ENCODE measurements at places on chromosomes 1 and 21.

- DNase-seq = no peak
Measured at GRCh38 chr1:40161888-40162397, 756 bp downstream of the RLF start.

GRCh38 chr21:34313116-34313515 lies 50.7 kb upstream of the KCNE2 start:
- no peak for DNase-seq

- no peak for DNase-seq
Measured at GRCh38 chr1:33792216-33792615, 71.7 kb upstream of the HMGB4 start.

- no peak for DNase-seq
Measured at GRCh38 chr21:44390886-44391285, 37.5 kb downstream of the TRPM2 start.

DNA sequence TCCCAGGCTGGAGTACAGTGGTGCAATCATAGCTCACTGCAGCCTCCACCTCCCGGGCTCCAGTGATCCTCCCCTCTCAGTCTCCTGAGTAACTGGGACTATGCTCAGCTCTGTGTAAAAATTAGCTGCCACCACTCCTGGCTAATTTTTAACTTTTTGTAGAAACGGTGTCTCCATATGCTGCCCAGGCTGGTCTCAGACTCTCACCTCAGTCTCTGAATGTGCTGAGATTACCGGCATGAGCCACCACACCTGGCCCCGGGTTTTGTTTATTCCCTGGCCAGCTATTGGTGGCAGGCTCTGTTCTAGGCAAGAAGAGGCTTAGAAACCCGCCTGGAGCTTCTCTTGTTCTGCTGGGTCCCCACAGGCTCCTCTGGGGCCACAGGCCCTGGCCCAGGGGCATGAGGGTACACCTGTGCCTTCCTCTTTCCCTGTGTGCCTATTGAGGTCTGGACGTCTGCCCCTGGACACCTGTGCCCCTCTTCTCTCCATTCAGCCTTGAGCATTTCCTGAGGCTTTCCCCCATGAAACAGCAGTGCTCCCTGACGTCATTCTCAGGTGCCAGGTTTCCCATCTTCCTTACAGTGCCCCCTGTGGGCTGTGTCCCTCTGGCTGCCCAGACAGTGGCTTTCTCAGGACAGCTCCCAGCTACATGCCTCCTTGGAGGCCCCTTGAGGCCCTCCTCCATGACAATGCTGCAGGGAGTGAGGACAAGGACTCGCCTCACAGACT lies 57.5 kb downstream of the PCP4 start:
- DNase-seq = no peak

DNA sequence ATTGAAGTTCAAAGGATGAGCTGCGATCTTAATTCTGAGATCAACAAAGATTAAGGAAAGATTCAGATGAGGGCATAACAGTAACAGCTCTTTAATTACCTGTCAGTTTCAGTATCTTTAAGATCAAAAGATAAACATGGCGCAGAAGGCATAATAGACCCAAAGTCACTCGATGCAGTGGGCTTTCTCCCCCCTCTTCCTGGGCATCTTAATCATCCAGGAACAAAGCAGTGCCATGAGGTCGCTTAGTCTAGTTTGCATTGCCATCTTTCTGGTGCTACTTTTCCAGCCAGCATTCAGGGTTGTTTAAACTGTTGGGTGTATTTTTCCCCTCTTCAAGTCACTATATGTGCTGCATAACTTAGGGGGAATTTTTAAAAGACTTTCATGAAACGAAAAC lies 72.3 kb downstream of the HUNK start:
- no peak for DNase-seq

DNA sequence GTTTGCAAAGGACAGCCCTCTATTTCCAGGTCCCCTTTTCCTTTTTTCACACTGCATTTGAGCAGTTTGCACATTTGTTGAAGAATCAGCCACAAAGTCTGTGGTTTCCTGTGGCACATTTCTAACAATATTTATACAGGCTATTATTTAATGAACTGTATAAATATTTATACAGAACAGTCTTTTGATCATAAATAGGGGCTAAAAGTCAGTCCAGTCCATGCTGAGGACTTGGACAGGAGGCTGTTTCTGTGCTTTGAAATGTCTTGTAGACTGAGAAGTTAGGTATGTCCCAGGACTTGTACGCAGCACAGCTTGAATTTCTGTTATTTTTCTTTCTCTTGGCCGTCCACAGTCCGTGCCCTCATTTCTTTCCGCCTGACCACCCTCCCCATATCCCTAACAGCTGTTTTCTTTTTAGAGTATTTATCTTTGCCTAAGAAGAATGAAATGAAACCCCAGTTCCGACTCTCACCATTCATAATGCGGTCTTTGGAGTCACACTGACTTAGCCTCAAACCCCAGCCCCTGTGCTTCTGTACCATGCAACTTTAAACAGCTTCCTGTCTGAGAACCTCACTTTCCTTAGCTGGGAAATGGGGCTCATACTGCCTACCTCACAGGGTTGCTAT lies 19.7 kb downstream of the FGGY start:
- DNase-seq = no peak

DNA sequence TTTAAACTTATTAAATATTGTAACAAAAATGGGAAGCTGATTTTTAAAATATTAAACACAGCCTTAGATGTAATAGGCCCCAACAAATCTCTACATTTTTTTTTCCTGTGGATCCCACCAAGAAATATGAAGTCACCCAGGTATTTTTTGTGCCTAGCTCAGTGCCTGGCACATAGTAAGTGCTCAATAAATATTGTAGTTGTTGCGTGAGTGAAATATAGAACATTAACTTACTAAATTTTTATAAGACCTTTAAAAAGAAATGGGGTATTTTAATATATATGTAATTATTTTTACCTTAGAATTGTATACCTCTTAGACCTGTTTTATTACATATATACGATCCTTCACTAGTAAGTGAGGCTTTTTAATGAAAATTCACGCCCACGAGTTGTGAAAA lies 569 bp upstream of the DNAH14 start:
- no peak for DNase-seq

DNA sequence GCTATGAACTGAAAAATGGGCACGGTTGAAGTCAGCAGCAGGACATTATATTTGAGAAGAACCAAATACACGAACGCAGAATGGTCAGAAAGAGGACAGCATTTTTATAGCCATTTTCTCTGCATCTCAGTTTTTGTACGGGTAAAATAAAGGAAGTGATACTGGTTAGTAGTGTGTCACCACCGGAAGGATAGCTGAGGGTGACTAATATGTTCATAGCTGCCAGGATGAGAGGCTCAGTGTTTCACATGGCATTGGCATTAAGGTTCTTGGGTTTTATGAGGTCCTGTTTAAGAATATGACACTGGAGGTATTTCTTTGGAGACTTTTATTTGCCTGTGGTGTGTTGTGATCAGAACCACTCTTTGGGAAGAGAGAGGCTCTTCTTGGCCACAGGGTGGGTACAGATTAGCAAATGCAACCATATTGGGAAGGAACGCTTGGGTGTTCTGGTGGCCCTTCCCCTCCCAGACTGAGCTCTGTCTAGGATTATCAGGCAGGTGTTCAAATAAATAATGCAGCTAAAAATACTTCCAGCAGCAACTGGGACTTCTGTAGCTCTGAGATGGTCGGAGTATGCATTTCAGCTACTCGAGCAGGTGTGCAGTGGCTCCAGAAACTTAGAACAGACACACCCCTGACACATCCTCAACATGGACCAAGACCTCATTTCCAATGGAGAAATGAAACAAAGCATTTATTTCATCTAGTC lies 158.2 kb downstream of the PBX1 start:
- peak; percentile 4 for DNase-seq

DNA sequence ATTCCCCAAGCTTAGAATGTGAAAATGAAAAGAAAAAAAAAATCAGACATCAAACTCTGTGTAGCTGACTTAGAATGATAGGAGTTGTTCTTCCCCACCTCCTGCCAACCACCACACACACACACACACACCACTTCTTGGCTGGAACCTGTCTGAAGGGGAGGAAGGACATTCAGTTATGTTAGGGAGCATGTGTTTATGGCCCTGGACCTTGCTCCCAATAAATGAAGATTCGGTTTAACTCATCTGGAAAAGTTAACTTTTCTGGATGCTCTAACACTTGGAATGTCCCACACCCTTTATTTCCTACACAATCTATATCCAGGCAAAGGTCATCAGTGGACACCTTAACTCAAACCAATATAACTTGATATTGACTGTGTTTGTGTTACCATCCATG lies 112.4 kb downstream of the DAB1 start:
- DNase-seq = no peak

DNA sequence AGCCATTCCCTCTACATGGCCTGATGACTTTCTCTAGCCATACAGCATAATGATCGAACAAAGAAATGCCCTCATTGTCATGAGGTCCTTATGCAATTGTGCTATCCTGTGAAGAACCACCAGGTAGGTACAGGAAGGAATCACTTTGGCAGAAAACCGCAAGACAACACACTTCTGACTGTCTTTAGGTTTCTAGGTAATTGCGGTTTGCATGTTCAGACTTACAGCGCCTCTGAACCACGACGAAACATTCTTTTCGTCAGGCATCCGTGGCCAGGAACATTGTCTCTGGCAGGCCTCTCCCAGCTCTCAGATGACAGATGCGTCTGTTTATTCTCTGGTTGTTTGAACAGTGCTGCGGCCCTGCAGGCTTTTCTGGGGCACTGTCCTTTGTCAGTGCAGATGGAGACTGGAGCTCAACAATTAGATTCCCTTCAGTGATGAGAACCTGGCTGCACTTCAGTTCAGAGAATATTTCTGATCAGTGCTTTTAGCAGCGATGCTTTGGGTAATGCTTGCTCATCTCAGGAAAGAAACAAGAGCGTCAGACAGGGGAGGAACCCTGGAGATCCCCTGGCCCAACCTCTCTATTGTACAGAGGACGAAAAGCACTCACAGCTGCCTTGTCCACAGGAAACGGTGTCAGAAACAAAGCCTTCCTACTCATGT lies 63.4 kb downstream of the B3GALT5 start:
- no peak for DNase-seq

DNA sequence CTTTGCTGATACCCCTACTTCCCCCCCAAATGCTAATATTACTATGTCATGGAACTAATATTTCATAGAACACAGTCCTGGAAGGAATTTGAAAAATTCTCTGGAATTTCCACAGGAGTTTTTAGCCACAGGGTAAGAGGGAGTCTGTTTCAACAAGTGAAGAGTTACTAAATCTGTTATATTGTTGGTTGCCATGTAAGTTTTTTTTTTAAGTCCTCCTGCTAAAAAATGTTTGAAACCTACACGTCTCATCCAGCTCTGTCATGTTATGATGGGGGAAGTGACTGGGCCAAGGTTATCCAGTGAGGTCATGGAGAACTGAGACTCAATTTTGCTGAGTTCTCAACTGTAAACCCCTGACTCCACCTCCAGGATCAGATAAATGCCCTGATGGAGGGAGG lies 60.8 kb upstream of the USP24 start:
- no peak for DNase-seq

DNA sequence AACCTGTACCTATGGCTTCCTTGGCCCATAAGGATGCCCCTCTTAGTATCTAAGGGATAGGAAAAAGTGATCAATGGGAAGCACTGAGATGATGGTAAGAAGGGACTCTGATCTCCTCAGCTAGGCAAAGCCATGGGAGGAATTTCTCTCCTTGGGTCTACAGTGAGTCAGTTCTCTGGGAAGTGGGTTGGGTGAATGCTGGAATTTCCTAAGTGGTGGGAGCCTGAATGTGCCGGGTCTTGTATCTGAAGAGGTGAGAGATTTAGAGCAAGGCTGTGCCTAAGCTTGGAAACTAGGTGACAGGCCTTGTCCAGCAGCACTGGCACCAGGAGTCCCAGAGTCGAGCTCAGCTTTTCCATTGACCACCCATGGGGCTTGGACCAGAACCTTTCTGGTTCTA lies 96.3 kb upstream of the SLC2A1 start:
- no peak for DNase-seq

- DNase-seq = no peak
Measured at GRCh38 chr1:54053745-54054437, 483 bp downstream of the TCEANC2 start.

DNA sequence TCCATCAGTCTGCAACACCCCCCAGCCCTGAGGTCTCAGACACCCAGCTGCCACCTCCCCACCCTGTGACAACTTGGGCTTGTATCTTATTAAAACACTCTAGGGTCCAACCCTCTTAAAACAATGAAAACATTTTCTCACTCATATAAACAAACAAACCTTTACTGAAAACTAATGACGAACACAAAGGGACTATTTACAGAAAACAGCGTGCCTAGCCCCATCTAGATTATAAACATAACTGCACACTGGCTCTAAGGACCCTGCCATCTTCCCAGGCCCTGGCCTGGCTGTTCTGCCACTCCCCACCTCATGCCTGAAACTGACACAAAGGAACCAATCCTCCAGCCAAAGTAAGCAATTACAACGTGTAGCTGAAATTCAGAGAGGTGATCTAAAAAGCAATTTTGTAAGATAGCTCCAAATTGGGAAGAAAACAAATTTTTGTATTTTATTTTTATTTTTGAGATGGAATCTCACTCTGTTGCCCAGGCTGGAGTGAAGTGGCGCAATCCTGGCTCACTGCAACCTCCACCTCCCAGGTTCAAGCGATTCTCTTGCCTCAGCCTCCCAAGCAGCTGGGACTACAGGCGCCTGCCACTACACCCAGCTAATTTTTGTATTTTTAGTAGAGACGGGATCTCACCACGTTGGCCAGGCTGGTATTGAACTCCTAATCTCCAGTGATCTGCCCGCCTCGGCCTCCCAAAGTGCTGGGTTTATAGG lies 40.9 kb downstream of the CAPZB start:
- no peak for DNase-seq

DNA sequence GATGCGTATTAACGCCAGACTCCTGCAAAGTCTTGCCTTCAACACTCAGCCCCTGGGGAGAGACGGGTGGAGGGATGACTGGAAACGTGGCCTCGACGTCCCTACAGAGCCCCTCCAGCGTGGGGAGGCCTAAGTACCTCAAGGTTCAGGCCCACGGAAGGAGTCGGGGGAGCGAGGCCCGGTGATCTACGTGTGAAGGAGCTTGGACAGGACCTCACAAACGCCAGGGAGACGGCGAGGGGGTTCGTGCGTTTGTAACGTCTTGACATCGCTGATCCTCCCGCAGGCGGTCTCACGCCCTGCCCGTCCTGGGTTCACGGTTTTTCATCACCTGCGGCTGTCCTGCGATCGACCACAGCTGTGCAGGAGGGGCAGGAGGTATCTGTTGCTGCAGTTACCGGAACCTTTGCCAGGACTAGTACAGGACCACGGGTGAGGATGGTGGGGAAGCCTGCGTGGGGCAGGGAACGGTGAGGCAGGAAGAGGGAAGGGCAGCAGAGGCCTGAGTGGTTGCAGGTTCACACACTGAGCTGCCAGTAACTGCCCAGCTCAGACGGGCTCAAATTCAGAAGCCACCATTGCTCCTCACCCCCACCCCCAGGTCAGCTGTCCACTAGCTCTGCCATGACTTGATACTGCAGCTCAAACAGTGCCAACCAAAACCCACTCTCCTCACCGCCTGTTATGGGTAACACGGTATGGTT lies 889 bp upstream of the CCNL2 start:
- peak; percentile 33 for DNase-seq

DNA sequence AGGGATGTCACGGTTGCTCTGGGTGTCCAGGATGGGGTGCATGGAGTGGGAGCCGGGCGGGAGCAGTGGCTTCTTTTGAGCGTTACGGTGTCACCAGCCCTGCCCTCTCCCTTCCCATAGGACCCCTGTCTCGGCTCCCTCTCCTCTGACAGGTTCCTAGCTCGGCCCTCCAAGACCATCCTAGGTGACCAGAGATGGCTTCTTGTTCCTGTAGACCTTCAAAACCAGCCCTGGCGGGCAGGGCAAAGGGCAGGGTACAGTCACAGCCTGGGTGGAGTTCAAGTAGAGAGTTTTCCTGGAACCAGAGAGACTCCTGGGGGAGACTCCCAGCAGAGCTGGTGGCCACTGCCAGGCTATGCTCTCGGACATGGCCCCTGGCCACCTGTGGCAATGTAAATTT lies 345.6 kb upstream of the AJAP1 start:
- DNase-seq = no peak

- peak; percentile 56 for DNase-seq
Measured at GRCh38 chr1:44405798-44406736, 1.0 kb downstream of the RNF220 start.

Measured in activated T-cell treated with anti-CD3 and anti-CD28 coated beads, Interleukin-2, amount 50 U/mL, for 72 hours (primary cell).